ENCODE measurements at places on chromosomes 12 and 14. TPM values are rescaled to one million over a fixed set of nuclear protein-coding genes. Genes with fewer than 3 reads are reported as not detected.
A peak's percentile ranks its signal among the peaks of the same experiment; 100 is the strongest.

DNA sequence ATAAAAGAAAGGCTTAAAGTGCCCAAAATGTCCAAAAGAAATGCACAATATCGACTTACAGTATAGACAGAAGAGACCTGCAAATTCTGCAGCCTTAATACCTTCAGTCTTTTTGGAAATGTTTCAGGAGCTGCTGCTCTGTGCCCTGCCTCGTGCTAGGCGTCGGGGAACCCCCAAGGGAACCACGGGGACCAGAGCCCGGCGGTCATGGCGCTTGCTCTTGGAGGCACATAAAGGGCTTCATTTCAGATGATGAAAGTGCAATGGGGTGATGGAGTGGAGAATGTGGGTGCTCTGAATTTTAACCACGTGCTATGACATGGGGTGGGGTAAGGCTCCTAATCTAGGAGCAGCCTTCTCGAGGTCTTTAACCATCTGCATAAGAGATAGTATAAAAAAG is 14.8 kb upstream of the AACS start:
- DNase-seq, result no peak

DNA sequence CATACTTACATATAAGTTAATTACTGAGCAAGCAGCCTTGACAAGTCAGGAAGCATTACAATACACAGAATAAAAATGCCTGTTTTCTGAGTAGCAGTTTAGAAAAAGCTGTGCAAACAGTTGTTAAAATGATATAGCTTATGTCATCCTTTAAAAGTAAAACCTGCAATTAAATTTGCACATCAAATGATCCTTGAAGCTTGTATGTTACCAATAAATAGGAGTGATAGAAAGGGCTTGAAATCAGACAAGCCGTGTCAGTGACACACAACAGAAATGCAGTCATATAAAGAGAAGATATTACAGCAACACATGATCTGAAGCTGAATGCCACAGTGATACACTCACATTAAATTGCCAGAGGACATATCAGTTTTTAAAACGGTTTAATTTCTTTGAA is 70.0 kb downstream of the EPS8 start:
- DNase-seq, result no peak

- peak; percentile 42 for DNase-seq
These were observed 94.2 kb downstream of the SINHCAF start for GRCh38 chr12:31231611-31232360.

DNA sequence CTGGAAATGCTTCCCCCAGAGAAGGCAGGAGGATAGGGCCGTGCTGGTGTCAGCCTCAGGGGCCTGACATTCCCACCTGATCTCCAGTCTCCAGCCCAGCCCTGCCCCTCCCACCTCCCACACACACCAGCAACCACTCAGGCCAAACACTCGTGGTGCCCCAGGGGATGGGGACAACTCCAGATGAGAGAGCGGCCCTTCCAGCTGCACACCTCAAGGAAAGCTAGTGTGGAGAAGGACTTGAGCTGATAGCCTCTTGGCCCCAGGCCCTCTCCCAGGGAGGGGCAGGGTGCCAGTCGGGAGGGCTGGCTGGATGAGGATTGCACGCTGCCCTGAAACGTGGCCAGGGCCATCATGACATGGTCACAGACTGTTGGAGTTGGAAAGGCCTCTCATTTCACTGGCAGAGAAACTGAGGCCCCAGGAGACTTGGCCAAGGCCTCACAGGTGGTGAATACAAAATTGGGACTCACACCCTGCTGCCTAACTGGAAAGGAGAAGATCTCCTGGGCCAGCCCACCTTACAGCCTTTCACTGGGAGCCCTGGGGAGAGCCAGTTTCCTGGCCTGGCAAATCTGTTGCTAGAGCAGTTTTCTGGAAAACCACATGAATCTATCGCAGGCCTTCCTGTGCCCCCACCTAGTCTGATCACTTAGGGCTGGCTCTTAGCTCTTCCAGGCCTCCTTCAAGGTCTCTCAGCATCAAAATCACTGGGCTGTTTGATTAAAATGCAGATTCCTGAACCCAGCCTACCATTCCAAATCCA is 52.1 kb downstream of the IRF2BPL start:
- no peak for DNase-seq

DNA sequence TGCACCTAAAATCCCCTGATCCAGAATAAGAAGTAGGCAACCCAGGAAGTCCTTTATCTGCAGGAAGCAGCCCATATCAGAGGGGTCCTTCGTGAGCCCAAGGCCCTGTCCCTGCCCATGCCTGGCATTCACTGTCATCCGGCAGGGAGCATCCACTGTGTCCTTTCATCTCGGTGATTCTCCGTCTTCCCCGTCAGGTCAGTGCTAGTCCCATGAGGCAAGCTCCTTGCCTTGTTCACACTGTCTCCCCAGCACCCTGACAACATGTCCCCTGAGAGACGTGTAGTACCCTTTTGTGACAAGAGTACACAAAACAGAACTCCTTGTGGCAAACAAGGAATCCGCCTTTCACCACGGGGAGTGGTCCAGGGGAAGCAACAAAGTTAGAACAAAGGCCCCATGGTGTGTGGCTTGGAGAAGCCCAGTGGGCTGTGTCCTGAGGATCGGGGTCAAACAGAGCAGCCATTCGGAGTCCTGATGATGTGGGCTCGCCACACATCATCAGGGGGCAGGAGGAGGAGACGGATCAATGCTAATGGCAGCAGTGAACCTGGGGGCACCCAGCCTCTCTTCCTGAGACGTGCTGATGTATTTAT is 112.1 kb downstream of the DICER1 start:
- DNase-seq, result no peak

DNA sequence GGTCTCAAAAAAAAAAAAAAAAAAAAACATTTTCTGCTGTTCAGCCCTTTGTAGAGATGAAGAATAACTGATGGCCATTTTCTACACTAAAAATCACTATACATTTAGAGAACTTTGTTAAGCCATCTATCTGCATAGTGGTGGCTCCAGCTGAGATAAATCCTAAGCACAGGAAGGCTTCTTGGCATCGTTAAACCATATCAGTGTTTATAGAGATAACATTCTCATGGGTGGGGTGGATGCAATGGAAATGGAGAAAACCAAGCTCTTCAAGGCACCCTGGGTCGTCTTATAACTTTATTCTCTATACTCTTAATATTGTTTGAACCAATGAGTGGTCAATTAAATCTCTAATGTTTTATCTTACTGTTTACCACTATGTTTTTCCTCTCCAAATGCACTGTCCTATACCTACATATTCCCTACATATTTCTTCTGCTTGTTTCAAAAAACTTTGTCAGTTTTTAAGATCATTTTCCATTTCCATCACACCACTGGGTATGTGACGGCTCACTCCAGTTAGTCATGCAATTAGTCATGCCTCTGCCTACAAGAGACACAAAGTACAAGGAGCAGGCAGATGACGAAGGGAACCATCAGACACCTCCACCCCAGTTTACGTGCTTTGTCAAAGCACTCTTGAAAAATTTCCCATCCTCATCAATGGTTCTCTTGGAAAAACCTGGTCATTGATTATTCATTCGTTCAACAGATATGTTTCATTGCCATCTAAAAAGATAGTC is 119.3 kb upstream of the OVCH1 start:
- DNase-seq, result no peak

- no peak for DNase-seq
These were observed 724 bp downstream of the LTB4R start for GRCh38 chr14:24311837-24312615.

- peak; percentile 14 for DNase-seq
These were observed 24.3 kb upstream of the SMUG1 start for GRCh38 chr12:54213079-54213478.

DNA sequence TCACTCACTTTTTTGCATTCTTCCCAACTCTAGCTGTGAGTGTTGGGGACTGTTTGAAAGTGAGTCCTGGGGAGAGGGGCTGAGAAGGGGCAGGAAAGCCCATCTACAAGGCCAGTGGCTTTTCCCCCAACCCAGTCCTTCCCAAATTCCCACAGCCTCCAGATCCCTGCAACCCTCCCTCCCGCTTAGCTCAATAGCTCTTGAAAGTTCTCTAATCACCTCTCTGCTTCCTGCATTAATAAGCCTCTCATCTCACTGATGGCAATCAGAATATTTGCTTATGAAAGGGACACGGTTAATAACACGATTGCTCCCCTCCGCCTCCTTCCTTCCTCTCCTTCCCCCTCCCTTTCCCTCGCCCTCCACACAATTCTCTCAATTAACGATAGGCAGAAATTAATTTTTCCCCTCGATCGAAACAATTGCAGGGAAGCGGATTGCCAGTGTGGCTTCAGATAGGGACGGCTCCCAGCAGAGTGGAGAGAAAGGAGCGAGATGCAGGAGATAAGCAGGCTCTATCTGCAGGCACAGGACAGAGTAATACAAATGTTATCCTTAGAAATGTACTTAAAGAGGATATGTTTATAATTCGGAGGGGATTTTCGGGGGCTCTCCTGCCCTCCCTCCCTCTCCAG is 15.1 kb upstream of the GPATCH2L start:
- no peak for DNase-seq

DNA sequence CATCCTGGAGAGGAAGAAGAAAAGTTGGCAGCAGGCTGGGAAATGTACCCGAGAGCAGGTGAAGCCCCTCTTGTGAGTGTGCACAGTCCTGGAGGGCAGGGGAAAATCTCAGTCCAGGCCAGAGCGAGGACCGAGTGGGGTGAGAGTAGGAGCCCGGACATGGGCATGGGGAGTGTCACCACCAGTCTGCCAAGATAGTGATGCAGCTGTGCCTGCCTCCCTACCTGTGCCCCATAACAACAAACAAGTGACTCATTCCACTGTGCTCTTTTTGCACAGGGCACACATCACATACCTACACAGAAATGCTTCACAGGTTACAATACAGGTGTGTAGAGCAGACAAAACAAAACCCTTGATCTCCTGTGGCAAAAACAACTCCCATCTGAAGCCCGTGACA is 205.9 kb upstream of the PELI2 start:
- DNase-seq, result no peak

DNA sequence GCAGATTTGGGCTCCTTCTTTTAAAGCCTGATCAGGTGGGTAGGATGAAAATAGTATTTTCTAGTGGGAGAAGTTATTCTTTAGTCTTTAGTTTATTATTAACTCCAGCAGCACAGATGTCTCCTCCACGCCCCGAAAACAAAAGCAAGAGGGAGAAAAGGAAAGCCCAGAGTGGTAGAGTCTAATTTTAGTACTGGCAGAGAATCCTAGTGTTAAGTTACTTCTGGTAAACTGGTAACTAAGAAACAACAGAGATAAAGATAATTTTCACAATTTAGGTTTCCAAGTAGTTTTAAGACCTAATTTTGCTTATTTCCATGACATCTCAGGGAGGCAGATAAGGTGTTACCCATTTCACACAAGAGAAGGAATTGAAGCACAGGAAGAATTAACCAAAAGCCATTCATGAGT is 16.3 kb downstream of the ATP5MC2 start:
- DNase-seq, result no peak

DNA sequence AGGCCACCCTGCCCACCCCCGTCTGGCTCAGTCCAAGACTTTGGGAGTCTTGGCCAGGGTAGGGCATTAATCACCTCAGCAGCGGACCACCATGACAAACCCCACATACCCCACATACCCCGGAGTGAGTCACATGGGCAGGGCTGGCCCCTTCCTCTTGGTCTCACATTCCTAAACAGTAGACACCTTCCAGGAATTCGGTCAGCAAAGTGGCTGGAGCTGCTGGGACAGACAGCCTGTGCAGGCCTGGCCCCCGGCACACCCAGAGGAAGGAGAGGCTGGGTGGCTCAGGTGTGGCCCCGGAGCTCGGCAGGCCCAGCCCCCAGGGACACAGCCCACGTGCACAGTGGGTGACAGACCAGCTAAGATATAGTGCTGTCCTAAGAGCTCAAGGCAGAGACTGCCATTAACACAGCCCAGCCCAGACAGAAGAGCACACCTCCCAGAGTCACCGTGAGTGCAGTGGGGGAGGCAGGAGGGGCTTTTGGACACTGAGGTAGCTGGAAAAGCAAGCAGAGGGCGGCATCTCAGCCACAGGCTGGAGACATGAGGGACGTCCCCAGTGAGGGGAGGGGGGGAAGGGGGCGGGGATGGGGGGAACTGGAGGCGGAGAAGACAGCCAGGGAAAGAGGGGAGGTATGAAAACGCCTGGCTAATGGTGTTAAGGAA is 24.0 kb downstream of the CCDC85C start:
- DNase-seq, result no peak

DNA sequence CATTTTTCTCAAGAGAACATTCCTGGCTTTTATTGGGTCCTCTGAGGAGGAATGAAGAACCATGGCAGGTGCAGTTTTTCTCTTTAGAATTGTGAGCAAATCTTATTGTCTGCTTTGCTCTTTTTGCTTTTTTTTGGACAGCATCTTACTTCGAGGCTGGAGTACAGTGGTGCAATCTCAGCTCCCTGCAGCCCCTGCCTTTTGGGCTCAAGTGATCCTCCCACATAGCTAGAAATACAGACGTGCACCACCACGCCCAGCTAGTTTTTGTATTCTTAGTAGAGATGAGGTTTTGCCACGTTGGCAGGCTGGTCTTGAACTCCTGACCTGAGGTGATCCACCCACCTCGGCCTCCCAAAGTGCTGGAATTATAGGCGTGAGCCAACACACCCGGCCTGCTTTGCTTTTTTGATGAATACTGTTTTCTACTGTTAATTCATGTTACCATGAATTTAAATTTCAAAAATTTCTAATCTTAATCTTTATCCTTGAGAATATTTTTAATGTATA is 71.5 kb downstream of the POLR3B start:
- DNase-seq, result no peak

GRCh38 chr12:53179687-53180219 is 769 bp upstream of the ZNF740 start:
- no peak for DNase-seq

DNA sequence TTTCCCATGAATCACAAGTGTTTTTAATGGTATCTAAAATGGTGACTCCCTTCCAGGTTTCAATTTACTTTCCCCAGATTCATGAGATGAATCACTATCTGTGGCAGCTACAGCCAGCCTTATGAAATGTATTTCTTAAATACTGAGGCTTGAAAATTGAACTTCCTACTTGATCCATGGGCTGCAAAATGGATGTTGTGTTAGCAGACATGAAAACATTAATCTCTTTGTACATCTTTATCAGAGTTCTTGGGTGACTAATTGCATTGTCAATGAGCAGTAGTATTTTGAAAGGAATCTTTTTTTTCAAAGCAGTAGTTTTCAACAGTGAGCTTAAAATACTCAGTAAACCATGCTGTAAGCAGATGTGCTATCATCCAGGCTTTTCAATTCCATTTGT is 250.8 kb downstream of the SLC6A15 start:
- DNase-seq, result no peak

- no peak for DNase-seq
These were observed 262.3 kb downstream of the NUAK1 start for GRCh38 chr12:105876396-105876927.

DNA sequence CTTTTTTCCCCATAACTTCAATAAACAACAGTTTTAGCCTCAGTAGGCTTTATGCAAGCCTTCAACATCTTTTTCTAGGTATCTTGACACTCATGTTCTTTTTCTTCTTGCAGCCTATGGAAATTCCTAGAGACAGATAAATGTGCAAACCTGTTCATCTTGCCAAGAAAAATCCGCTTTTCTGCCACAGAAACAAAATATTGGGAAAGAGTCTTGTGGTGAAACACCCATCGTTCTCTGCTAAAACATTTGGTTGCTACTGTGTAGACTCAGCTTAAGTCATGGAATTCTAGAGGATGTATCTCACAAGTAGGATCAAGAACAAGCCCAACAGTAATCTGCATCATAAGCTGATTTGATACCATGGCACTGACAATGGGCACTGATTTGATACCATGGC is 295.9 kb downstream of the ZFP36L1 start:
- DNase-seq, result no peak

- DNase-seq, result no peak
These were observed 145.4 kb upstream of the ABCD2 start for GRCh38 chr12:39764944-39765560.

KLRC1 gene
- total RNA-seq, result not detected

TRHDE gene
- total RNA-seq, result 3.1 TPM

MYF6 gene
- not detected for total RNA-seq

KRT6C gene
- not detected for total RNA-seq

SLC6A15 gene
- 0.24 TPM for total RNA-seq

FSCB gene
- not detected for total RNA-seq
